MG63 (cell line): ENCODE measurements at places on chromosomes 4 and X. TPM values are rescaled to one million over a fixed set of nuclear protein-coding genes. Genes with fewer than 3 reads are reported as not detected.

The REELD1 gene
- total RNA-seq = 0.56 TPM in 1 of 2 replicates, not detected in the other

The CT45A2 gene
- total RNA-seq = not detected in 2 replicates

The DUSP9 gene
- total RNA-seq = 7.9 and 8.6 TPM in 2 replicates

The GRID2 gene
- total RNA-seq = not detected in 2 replicates

The FAM149A gene
- 7.3 and 12.5 TPM in 2 replicates for total RNA-seq

The SORCS2 gene
- total RNA-seq = 0.25 and 1.5 TPM in 2 replicates
